Omental fat pad (tissue), 4 donors: ENCODE measurements at places on chromosomes 3 and 15.

DNA sequence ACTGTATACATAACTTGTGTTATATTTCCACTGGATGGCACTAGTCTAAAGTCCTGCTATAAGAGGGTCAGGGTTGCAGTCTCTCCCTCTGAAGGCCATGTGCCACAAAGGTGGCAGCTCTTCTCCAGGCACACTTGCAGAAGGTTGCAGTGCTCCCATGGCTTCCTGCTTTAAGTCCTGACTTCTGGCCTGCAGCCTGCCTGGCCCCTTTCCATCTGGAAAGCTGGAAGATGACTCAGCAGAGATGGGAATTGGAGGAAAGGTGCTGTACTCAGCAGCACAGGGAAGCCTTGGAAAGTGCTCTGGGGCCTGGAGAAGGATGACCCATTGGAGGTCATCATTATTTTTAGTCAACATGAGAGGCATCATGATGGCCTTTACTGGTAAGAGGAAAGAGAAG is 40.9 kb upstream of the MRPL3 start:
- peak; percentile 44 for DNase-seq

DNA sequence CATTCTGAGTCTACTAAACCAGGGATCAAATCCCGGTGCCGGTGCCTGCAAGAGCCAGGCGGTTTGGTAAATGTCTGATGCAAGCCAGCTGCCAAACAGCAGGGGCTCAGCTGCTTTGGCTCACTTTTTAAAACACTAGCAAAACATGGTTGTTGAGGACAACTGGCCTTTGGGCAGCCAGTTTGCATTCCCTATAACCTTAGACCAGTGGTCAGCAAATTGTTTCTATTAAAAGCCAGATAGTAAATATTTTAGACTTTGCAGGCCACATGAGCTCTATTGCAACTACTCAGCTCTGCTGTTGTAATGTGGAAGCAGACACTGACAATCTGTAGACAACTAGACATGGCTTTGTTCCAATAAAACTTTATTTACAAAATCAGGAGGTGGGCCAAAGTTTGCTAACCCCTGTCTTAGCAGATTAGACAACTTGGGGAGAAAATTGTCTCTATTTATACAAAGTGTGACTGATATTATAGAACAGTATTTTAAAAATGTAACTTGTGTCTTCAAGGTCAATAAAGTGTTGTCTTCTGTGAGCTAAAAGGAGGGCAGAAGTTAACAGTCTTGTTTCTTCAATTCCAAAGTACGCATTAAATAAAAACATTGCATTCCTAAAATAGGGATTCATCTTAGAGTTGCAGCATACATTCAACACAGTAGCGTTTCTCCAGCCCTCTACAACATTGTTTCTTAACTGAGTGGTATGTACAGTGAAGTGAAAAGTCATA is 67.6 kb downstream of the SSUH2 start:
- DNase-seq = no peak

GRCh38 chr3:100001526-100002270 is 112.6 kb downstream of the FILIP1L start:
- DNase-seq = no peak

DNA sequence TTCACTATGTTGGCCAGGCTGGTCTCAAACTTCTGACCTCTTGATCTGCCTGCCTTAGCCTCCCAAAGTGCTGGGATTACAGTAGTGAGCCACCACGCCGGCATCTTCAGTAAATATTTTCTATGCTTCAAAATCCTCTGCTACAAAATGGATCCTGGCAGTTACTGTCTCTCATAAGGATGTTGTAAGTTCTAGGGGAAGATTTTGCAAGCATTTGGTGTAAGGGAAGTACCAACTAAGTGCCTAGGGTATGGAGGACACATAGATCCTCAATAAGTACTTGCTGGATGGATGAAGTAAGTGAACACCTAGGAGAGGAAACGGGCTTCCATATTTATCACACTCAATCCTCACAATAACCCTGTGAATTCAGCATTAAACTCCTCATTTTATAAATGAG is 6.6 kb downstream of the TM4SF4 start:
- DNase-seq = no peak

DNA sequence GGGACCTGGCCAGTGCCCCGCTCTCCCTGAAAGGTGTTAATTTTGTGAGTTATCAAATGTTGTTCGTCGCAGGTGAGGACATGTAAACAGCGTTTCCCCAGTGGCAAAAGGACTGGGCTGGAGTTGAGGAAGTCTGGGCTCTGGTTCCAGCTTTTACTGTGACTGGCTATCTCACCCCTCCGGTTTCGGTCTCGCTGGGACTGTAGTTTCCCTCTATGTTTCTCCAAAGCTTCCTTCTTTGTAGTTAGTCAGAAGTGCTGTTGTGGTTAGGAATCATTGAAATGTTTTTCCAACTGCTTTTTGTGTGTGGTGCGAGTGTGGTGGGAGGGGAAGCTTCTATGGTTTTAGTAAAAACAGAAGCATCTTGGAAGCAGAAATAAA is 990 bp upstream of the CLDN1 start:
- no peak for DNase-seq

GRCh38 chr3:133096900-133097613 is 58.9 kb downstream of the TMEM108 start:
- no peak for DNase-seq
